ENCODE measurements at places on chromosomes 3 and 15. TPM values are rescaled to one million over a fixed set of nuclear protein-coding genes. Genes with fewer than 3 reads are reported as not detected.

- DNase-seq, result no peak
Observed at GRCh38 chr3:194139071-194139813, 3.3 kb downstream of the HES1 start.

GRCh38 chr3:194588741-194589140 is 44.5 kb downstream of the TMEM44 start:
- DNase-seq, result no peak

The ERICH6 gene
- total RNA-seq, result not detected

DNA sequence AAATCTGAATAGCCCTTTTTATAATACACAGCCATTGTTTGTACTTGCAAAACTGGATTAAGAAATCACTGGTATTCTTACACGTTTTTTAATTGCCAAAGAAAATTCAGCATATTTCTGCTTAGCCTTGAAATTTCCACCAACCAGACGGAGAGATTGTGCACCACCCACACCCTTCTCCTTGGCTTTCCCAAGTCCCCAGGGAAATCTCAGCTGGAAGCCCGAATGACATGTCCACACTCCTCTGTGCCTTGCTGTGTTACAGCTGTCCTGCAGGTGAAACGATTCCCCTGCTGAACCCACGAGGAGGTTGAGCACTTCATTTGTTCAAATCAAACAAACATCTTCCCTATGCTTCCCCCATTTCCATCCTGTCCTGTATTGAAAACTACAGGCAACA is 49.6 kb upstream of the PPARG start:
- DNase-seq, result no peak

GRCh38 chr3:77081240-77081661 is 41.4 kb downstream of the ROBO2 start:
- DNase-seq, result no peak

- DNase-seq, result no peak
Observed at GRCh38 chr3:4786431-4786830, 192.8 kb upstream of the BHLHE40 start.

DNA sequence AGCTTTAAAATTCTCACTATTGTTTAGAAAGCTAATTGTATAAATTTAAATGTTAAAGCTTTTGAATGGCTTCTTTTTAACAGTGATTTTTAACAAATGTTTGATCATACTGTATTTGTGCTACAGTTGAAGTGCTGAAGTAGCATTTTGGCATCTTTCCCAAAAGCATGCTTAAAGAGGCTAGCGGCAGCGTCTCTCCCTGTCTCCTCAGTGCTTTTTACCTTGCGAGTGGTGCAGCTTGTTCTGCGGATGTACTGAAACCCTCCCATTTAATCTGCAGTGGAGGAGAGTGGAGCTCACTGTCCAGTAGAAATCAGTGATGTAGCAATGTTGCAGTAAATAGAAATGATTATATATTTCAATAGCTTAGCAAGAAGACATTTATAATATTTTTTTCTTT is 43.7 kb downstream of the LRRC49 start:
- DNase-seq, result no peak

DNA sequence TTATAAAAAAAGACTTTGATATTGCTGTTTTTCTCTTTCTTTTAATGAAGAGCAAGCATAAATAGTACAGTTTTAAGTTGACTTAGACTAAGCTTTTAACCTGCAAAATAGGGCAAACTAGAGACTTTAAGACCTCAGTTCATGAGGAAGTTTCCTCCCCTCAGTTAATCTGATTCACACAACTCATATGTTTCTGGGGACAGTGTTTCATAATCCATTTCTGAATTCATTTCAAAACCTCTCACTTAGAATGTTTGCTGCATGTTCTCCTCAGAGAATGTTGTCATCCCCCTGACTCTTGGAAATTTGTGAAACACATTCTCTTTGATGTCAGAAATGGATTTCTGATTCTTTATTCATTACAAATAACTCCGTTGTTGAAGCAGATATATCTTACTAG is 79.3 kb upstream of the SKOR1 start:
- no peak for DNase-seq

DNA sequence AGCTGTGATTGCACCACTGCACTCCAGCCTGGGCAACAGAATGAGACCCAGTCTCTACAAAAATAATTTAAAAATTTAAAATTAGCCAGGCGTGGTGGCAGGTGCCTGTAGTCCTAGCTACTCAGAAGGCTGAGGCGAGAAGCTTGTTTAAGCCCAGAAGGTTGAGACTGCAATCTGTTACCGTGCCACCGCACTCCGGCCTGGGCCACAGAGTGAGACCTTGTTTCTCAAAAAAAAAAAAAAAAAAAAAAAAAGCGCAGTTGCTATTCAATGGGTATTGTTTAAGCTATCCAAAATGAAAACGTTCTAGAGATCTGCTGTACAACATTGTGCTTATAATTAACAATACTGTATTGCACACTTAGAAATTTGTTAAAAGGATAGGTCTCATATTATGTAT is 24.0 kb downstream of the ZNF148 start:
- DNase-seq, result no peak

The ST6GAL1 gene
- 99.2 TPM for total RNA-seq

DNA sequence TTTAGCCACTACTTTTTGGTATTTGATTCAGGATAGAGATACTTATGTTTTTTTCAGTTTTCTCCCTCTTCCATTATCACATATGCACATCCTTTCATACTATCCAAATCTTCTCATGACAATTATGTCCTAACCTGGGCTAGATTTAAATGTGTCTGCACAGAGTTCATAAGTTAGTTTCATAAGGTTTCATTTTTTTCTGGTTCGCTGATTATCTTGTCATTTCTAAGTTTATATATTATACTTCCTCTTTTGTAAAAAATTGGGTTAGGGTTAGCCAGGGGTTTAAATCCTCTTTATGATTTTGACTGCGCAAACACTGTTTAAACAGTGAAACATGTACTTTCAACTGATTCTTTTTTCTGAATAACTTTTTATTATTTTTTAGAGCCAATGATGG is 148.6 kb downstream of the SST start:
- DNase-seq, result no peak

The IL17RC gene
- 0.32 TPM for total RNA-seq

DNA sequence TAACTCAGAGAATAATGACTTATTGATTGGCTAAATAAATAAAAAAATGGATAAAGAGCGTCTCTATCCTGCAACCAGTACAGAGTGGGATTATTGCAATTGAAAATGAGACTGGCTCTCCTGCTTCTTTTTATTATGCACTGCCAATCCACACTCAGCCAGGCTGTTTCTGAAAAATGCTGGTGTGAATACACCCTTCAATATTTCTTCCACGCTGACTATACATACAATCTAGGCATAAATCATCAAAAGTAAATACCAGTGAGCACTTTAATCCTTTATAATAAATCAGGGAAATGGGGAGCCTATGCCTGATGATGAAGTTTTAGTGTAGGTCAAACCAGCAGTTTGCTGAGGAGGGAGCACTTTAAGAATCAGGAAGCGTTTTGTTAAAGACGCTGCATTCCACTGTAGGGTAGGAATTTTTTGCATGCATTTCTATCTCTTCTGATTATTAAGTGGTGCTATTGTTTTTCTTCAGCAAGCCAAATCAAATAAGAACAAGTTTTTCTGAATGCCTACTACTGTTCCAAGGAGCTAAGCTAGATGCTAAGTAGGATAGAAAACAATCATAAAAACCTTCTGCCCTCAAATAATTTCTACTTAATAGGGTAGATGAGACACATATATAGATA is 781.5 kb downstream of the TBL1XR1 start:
- DNase-seq, result no peak

The MAP6D1 gene
- total RNA-seq, result 4.3 TPM

DNA sequence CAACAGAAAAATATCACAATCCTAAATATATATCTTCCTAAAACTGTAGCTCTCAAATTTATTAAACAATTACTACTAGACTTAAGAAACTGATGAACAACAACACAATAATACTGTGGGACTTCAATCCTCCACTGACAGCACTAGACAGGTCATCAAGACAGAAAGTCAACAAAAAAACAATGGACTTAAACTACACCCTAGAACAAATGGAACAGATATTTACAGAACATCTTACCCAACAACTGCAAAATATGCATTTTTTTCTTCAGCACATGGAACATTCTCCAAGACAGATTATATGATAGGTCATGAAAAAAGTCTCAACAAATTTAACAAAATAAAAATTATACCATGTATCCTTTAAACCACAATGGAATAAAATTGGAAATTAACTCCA is 133.4 kb downstream of the PLCH1 start:
- no peak for DNase-seq
